ENCODE measurements at places on chromosomes 16 and 17.

GRCh38 chr16:69201787-69202186 lies 14.8 kb downstream of the SNTB2 start:
- no peak for DNase-seq

GRCh38 chr17:8332688-8333087 lies 7.0 kb upstream of the ODF4 start:
- DNase-seq: no peak

DNA sequence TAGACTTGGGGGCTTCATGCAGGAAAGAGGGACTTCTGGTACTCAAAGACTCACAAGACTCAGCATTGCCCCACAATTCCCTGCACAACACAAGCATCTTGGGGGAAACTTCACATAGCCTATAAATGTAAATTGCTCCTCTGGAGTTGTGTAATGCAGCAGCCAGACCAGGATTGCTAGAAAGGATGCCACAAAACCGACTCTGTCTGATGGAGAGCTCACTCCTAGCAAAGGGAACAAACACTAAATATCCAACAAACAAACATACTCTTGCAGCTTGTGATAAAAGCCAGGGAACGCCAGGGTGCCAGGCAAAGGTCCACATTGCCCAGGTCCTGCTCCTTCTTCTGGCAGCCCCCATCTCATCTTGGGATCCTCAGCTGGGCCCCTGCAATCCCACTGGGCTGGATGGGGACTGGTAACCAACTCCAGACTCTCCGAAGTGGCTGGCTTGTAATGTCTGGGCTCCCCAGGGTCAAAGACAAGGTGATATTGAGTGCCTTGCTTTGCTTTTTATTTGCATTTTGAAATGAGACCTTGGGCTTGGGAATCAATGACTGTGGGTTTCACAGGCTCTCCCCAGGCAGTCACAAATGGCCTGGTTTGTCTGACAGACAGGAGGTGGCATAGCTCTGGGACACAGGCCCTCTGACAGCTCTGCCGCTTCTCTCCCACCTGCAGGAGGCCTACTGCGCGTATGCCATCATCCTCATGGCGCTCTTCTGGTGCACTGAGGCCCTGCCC lies 15.3 kb downstream of the SLC13A2 start:
- no peak for DNase-seq

DNA sequence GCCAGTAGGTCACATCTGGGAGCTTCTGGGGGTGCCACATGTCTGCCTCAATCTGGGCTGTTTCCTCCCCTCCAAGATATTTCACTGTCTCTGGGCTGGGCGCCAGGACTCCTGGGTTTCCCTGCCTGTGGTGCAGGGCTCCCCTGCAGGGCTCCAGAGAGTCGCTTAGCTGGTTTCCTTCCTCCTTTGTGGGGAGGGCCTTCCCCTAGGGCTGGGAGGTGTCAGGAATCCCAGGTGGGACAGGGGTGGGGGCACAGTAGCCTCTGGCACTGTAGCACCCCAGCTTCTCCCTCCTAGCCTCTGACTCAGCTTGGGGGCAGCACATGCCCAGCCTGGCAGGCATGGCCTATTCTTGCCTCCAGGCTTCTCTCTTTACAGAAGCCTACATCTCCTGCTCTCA lies 2.6 kb downstream of the RARA start:
- peak; percentile 21 for DNase-seq

DNA sequence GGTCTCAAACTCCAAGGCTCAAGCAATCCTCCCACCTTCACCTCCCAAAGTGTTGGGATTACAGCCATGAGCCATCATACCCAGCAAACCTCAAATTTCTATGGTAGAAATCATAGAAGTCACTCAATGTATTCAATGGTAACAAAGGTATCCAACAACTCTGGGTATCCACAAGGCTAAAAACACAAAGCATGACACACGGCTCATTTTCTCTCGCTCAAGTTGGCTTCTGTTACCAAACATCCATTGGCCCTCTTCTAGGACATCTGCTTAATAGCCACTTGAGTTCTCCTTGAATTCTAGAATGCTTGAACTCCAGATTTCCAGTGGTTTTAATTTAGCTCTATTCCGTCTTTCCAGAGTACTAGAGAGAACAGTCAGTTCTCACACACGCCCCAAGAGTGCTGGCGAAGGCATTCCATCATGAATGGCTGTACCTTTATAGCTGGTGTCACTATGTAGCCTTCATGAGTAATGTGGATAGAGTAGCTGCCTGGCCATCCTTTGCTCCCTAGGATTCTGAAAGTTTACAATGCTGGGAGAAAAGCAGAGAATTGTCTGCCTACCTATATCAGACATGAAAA lies 42.6 kb downstream of the SPAG9 start:
- no peak for DNase-seq

GRCh38 chr16:27600381-27600780 lies 50.4 kb downstream of the KATNIP start:
- DNase-seq: no peak

DNA sequence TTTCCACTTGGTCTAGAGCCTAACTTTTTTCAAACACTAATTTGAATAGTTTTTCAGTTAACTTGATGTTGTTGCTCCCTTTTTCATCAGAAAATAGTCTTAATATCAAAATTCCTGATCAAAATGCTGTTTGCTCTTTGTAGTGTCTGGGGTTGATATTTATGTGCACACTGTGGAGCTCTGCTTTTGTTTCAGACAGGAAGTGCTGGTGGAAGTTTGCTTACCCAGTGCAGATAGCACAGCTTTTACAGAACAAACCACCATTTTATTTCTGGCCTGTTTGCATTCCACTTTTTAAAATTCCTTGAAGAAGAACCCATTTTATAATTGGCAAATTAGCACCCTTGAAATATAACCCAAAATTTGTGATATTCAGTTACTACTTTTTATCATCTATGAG lies 125.4 kb downstream of the MRTFB start:
- no peak for DNase-seq

DNA sequence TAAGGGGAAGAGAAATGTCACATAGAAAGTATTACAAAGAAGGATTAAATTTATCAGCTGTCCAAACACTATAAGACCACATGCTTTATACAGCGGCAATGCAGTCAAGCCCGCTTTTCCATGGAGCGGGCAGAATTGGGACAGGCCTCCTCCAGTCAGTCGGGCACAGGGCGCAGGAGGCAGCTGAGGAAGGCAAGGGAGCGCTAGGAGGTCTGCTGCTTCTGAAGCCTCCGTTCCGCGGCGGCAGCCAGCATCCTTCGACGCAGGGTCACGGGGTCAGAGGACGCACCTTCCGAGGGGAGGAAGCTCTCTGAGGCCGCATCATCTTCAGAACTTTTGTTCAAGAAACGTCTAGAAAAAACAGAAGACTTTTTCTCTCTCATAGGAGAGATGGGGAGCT lies 62.6 kb downstream of the AMFR start:
- DNase-seq: no peak

DNA sequence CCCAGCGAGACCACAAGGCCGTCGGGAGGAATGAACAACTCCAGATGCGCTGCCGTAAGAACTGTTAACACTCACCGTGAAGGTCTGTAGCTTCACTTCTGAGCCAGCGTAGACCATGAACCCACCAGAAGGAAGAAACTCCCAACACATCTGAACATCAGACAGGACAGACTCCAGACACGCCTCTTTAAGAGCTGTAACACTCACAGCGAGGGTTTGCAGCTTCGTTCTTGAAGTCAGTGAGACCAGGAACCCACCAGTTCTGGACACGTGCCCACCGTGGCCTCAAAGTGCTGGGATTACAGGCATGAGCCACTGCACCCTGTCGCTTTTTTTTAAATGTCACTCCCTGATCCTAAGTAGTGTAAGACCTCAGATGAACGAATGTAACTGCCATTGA lies 17.3 kb downstream of the KPNA2 start:
- no peak for DNase-seq

DNA sequence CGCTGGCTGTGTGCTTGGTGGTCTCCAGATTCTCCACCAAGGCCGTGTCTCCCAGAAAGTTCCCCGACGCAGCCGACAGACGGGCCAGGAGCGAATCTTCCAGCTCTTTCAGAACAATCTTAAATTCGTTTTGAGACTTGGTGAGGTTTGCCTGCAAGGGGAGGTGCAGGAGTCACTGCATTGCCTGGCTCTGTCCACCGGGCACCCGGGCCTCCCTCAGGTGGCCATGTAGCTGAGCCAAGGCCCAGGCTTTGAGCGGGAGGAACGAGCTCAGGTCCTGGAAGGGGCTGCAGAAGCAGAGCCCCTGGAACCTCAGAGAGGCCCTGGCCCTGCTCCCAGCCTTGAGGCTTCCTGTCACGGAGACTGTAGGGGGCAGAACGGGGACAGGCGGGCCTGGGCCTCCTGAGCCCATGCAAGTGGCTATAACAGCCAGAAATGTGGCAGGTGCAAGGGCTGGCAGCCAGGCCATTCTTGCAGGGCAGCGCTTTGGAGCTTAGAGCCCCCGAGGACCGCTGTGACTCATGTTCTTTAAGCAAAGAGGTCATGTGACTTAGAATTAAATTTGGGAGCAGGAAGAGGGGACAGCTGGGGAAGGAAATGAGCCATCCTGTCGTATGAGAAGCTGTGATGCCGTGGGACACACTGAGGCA lies 72.4 kb downstream of the PGS1 start:
- no peak for DNase-seq

DNA sequence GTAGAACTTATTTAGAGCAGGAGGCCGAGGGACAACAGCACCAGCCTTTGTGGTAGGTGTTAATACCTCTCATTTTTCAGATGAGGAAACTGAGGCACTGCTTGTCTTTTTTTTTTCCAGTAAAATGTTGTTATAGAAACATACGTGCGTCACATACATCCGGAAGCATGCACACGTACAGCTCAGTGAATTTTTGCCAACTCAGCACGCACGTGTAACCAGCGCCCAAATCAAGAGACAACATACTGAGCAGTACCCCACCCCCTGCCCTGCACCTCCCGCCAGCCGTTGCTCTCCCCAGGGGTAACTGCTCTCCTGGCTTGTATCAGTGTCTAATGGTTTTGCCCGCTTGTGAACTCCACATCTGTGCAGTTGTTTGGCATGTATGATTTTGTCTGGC lies 92.0 kb downstream of the CMIP start:
- no peak for DNase-seq

GRCh38 chr16:28897826-28898225 lies 19.5 kb downstream of the ATP2A1 start:
- no peak for DNase-seq

DNA sequence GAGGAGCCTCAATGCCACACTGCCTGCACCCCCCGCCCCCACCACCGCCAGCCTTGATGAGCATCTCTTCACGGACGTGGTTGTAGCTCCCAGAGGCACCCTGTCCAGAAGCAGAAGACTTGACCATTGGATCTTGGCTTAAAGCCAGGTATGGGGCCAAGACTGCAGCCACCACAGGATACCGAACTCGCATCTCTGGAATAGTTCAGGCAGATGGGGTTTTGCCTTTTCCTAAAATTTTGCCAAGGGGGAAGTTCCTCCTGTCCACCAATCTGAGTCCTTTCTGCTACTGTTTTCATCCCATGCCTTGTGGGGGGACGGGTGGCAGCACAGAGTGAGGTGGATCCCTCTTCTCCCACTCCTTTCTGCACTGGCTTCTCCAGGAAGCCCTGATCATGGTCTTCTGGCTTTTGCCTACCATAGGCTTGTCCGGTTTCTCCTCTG lies 939 bp downstream of the CORO6 start:
- DNase-seq: no peak

DNA sequence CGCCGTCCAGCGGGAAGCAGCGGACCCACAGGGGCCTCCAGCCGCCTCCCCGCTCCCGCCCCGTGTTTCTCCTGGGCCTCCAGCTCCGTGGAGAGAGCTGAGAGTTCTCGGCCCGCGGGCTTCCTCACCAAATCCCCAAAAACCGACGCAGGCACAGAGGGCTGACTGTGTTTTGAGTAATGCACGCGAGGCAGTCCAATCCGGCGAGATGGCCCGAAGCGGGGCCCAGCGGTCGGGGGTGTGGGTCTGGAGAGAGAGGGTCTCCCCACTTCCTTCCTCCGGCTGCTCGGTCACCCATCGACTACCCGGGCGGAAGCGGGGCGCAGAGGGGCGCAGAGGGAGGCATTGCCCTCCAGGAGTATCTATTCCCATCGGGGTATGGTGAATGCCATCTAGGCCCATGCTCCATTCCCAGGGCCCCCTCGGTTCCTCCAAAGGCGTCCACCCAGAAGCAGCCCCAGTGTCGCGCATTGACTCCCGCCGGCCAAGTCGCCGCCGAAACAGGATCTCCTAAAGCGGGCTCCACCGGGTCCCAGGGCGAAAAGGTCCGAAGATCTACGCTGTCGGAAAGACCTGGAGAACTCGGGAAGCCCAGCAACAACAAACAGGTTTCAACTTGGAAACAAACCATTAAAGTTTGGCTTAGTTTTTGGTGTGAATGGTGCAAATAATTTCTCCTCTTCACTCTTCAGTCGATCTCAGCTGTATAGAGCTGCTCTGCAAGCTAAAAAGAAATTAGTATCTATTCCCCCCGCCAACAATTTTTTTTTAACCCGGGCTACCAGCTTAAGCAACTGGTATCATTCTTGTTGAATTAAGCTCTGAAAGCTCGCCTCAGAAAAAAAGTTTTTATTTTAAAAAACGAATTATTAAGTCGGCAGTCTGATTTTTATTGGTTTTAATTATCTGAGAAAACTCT lies 19.2 kb upstream of the HOXB13 start:
- DNase-seq: no peak

- no peak for DNase-seq
Measured at GRCh38 chr17:51682115-51682514, 421.8 kb downstream of the UTP18 start.

GRCh38 chr17:4032738-4033137 lies 68.5 kb upstream of the ATP2A3 start:
- no peak for DNase-seq

GRCh38 chr17:31130286-31131224 lies 35.8 kb downstream of the NF1 start:
- DNase-seq: no peak

- no peak for DNase-seq
Measured at GRCh38 chr16:68082629-68083238, 2.4 kb upstream of the NFATC3 start.

GRCh38 chr16:50525716-50526115 lies 22.5 kb upstream of the NKD1 start:
- no peak for DNase-seq

GRCh38 chr17:57340160-57340981 lies 84.0 kb downstream of the MSI2 start:
- DNase-seq: no peak

DNA sequence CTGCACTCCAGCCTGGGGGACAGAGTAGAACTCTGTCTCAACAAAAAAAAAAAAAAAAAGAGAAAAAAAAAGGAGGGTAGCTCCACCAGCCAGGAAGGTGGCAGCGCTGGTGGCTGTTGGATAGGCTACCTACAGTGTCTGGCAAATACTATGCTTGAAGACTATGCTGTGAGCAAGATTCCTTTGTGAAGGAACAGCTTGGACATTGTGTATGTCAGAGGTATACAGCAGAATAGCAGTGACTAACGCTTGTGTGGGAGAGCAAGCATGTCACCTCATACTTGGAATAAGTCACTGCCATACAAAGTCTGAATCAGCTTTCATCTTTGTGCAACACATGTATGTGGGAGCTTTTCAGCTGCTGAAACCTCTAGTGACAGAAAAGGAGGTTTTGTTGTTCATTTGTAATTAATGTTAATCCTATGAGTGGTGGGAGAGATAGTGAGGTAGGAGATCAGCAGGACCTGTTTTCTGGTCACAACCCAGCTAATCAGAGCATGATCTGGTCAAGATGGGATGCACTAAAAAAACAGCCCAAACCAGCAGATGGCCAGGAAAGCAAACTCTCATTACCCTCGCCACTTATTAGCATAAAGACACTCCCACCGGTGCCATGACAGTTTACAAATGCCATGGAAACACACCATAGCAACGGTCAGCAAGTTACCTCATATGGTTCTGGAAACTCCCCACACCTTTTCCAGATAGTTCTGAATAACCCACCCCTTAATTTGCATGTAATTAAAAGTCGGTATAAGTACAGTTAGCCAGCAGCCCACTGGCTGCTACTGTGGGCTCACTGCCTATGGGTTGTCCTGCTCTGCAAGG lies 6.8 kb upstream of the ITGAD start:
- DNase-seq: no peak

- no peak for DNase-seq
Measured at GRCh38 chr16:26983426-26983825, 83.3 kb upstream of the C16orf82 start.
